ENCODE measurements at places on chromosomes 1 and 21.
A peak's percentile ranks its signal among the peaks of the same experiment; 100 is the strongest.

DNA sequence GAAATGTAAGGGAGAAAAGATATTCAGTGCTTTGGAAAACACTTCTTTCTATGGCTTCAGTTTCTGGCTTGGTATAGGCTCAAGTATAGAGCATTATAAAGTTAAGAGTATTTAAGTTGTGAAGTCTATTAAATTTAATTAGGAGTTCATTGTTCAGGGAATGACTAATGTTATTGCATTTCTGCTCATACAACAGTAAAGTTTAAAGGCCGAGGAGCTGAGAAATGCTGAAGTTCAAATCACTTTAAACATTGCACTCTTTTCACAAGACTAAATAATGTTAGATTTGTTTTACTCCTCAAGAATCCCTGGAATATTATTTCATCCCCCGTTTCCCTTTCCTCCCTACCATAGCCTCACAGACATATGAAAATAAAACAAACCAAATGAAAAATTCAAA is 30.1 kb downstream of the RGS5 start:
- no peak for DNase-seq

GRCh38 chr1:225940385-225941151 is 452 bp downstream of the LEFTY2 start:
- no peak for DNase-seq

- no peak for DNase-seq
Measured at GRCh38 chr1:230610589-230610988, 31.7 kb upstream of the COG2 start.

GRCh38 chr21:35643176-35643575 is 417.1 kb downstream of the SETD4 start:
- no peak for DNase-seq

DNA sequence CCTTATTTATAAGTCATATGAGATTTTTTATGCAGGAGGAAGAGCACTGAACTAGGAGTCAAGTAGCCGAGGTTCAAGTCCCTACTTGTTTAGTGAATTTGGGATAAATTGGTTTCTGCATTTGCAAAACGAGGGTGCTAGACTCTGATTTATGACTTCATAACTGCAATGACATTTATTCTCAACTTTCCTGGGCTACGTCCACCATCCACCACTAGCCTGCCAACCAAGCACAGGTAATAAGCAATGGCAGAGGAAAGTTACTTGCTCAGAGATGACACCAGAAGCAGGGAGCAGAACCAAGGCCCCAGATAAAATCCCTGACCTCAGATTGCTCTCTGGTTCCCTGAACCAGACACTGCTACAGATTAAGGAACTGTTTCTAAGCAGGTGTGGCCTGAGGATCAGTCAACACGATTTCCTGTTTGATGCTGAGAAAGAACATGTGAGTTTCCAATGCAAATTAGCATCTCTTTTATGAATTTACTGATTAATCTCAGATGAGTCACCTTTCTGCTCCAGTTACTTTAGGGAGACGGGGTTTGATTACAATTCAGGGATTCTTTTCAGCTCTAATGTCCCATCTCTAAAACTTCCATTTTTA is 52.7 kb downstream of the PLPP3 start:
- peak; percentile 68 for DNase-seq

GRCh38 chr1:86259390-86259789 is 102.8 kb upstream of the COL24A1 start:
- no peak for DNase-seq

- DNase-seq, result no peak
Measured at GRCh38 chr1:51238034-51238403, 1.9 kb downstream of the RNF11 start.

- no peak for DNase-seq
Measured at GRCh38 chr1:243942196-243943150, 92.4 kb upstream of the AKT3 start.

GRCh38 chr1:118099686-118100085 is 85.3 kb downstream of the SPAG17 start:
- no peak for DNase-seq

DNA sequence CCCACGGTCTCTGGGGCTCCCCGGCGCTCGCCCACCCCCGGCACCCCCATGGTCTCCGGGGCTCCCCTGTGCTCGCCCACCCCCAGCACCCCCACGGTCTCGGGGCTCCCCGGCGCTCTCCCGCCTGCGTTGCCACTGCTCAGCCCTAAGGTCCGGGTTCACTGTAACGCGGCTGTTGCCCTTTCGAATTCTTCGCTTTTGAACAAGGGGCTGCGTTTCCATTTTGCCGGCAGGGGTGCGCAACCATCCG is 5.2 kb upstream of the FTCD start:
- DNase-seq, result no peak

GRCh38 chr1:179440971-179441370 is 75.2 kb downstream of the AXDND1 start:
- DNase-seq, result no peak

DNA sequence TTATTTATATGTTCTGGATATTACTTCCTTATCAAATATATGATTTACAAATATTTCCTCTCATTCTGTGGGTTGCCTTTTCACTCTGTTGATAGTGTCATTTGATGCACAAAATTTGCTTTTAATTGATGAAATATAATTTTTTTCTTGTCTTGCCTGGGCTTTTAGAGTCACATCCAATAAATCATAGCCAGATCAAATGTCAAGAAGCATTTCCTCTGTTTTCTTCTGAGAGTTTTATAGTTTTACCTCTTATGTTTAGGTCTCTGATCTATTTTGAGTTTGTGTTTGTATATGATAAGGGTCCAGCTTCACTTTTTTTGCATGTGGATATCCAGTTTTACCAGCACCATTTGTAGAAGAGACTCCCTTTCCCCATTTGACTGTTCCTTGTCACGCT is 29.5 kb downstream of the CD46 start:
- no peak for DNase-seq

GRCh38 chr1:220013497-220013896 is 32.8 kb downstream of the EPRS1 start:
- DNase-seq, result no peak

- no peak for DNase-seq
Measured at GRCh38 chr1:1287288-1288110, 7.3 kb downstream of the SCNN1D start.

- peak; percentile 85 for DNase-seq
Measured at GRCh38 chr1:181112071-181112929, 23.8 kb downstream of the IER5 start.

GRCh38 chr1:229470406-229471043 is 36.6 kb upstream of the ACTA1 start:
- no peak for DNase-seq

GRCh38 chr1:185646202-185646683 is 87.9 kb upstream of the HMCN1 start:
- DNase-seq, result no peak

GRCh38 chr1:235067396-235068157 is 61.1 kb downstream of the TOMM20 start:
- DNase-seq, result peak; percentile 77

- no peak for DNase-seq
Measured at GRCh38 chr21:37917612-37918011, 1.4 kb upstream of the KCNJ6 start.

DNA sequence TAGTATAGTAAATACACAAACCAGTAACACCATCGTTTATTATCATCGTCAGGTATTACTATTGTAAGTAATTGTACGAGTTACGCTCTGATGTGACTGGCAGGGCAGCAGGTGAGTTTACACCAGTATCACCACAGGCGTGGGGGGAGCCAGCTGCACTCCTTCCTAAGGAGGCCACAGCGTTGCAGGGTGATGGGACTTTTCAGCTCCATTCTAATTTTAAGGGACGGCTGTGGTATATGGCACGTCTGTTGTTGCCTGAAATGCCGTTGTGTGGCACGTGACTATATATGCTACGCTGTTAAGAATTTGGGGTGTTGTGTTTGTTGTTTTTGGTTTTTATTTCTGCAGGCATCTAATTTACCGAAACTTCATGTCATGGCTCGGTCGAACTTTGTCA is 164.8 kb upstream of the COL6A1 start:
- DNase-seq, result no peak

- peak; percentile 35 for DNase-seq
Measured at GRCh38 chr21:44487831-44488230, 32.5 kb downstream of the LRRC3 start.

DNA sequence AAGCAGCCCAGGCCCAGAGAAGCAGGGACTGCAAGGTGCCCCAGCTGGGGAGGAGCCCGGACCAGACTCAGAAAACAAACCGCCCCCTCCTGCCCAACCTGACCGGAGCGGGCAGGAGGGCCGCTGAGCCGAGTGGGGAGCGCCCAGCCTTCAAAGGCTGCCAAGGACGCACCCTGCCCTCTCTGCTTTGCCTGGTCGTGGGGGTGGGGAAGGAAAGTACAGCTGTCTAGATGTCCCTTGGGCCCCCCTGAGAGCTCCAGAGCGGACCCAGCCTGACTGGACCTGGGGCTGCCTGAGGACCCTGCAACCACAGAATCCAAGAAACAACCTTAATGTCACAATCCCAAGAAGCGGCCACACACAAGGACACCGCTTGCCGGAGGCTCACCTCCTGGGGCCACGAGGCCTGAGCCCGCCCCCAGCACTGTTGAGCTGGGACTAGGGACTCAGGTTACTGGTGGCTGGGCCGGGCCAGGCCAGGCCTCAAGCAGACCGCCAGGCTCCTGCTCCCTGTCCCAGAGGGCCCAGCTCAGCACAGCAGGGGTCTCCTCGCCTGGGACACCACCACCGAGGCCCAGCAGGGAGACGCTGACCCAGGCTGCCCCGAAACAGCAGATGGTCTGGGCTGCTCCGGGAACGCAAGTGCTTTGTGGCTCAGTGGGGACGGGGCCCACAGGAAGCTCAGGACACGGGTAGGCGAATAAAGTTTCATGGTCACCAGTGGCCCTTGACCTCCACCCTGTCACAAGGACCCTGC is 1.4 kb downstream of the DVL1 start:
- no peak for DNase-seq

DNA sequence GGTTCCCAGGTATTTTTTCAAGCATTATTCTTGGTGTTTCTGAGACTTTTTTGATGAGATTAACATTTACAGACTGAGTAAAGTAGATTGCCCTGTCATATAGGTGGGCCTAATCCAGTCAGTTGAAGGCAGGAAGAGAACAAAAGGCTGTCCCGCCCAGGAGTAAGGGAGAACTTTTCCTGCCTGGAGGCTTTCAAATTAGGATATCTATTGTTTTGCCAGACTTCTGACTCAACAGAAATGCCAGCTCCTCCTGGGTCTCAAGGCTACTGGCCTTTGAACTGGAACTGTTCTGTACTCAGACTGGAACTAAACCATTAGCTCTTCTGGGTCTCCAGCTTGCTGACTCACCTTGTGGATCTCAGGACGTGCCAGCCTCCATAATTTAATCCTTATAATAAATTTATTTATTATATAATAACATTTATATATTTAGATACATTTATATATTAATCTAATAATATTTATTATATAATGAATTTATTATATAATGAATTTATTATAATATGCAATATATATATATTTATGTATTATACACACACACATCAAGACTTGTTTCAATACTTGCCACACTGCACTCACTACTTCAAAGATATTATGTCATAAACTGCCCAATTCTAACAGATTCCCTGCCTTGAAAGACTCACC is 510.8 kb upstream of the B3GALT2 start:
- DNase-seq, result no peak
